ENCODE measurements at places on chromosomes 1 and 21. TPM values are rescaled to one million over a fixed set of nuclear protein-coding genes. Genes with fewer than 3 reads are reported as not detected.

- no peak for DNase-seq
- H3K27me3 ChIP-seq: no peaks in the 10 kb centered on the region
- no peaks in the 10 kb centered on the region for H3K4me1 ChIP-seq
- H3K27ac ChIP-seq: no peak overlapping the region
- no peaks in the 10 kb centered on the region for H3K36me3 ChIP-seq
Measured at GRCh38 chr1:154791292-154792166, 78.6 kb downstream of the KCNN3 start.

DNA sequence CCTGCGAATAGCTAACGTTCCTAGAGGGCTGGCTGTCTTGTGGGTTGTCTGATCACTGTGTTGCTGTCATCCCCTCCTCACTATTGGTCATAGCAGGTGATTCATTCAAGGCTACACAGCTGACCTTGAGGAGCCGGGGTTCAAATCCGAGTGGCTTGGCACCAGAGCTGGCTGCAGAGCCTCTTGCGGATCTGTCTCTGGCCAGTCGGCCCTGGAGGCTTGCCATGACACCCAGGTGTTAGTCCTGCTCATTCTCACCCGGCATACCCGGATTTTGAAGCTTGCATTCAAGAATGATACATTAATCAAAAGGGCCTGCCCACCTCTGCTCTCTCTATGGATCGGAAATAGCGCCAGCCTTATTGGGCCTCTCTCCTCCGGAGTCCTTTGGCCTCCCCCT lies 110.4 kb downstream of the DHRS3 start:
- H3K4me1 ChIP-seq: no peaks in the 10 kb centered on the region
- H3K27ac ChIP-seq: no peak overlapping the region
- peaks cover 9% of the 10 kb centered on the region for H3K36me3 ChIP-seq
- H3K4me3 ChIP-seq: no peak overlapping the region
- DNase-seq: no peak
- H3K27me3 ChIP-seq: no peaks in the 10 kb centered on the region

DNA sequence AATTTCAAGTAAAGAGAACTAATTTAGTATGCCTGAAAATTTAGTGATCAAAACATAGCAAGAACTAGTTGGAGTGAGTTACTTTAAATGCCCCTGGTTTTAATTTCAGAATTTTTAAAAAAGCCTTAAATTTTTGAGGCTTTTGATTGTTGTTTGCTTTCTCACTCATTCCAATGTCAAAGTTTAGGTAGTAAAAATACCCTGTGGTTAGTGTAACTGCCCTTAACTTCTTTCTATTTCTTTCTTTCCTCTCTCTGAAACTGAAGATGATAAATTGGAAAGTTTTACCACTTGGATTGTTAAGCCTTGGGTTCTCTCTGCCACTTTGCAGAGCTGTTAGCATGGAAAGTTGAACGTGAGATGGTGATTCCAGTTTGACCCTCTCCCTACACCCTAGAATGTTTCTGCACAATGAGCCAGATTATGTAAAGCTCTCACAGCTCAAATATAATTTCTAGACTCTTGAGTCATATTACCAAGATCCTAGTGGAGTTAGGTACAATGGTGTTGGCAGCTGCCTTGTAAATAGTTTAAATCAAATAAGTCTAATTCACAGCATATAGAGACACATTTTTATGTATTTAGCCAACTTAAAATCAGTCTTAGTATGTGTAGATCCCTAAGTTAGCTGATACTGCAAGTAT lies 192.4 kb upstream of the SGIP1 start:
- H3K27ac ChIP-seq: no peak overlapping the region
- no peak for DNase-seq
- H3K27me3 ChIP-seq: no peaks in the 10 kb centered on the region
- no peaks in the 10 kb centered on the region for H3K36me3 ChIP-seq

The HENMT1 gene
- total RNA-seq: 5.2 TPM

GRCh38 chr1:235942979-235943575 lies 76.4 kb upstream of the LYST start:
- no peak overlapping the region for H3K27ac ChIP-seq
- peaks cover 2% of the 10 kb centered on the region for H3K4me1 ChIP-seq
- H3K36me3 ChIP-seq: no peaks in the 10 kb centered on the region
- no peak for DNase-seq

The SH3BP5L gene
- 24.9 TPM for total RNA-seq

GRCh38 chr1:17617787-17618557 lies 78.5 kb downstream of the ARHGEF10L start:
- H3K36me3 ChIP-seq: peaks cover 56% of the 10 kb centered on the region
- H3K4me1 ChIP-seq: peaks cover 2% of the 10 kb centered on the region
- no peak overlapping the region for H3K4me3 ChIP-seq
- no peaks in the 10 kb centered on the region for H3K27me3 ChIP-seq
- no peak overlapping the region for H3K27ac ChIP-seq
- no peak for DNase-seq

DNA sequence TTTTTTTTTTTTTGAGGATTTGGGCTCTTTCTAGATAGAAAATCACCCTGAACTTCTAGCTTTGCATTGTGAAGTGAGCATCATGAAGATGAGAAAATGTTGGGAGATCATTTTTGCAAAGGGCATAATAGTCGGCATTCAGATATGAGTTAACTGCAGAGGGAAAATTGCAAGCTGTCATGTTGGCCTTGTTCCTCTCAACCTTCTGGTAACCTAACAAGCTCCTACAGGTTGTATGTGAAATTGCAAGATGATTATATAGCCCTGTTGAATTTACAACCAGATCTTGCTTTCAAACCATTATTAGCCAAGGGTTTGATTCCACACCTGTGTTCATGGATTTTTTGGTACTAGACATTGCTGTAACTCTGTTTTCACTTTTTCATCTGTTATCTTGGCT lies 2.2 kb downstream of the ELOA start:
- H3K4me3 ChIP-seq: no peak overlapping the region
- H3K27ac ChIP-seq: no peak overlapping the region
- no peak for DNase-seq
